Erythroblast (primary cell): ENCODE measurements at places on chromosomes 3 and 15.

GRCh38 chr3:36428445-36428844 lies 48.1 kb downstream of the STAC start:
- no peak for DNase-seq

DNA sequence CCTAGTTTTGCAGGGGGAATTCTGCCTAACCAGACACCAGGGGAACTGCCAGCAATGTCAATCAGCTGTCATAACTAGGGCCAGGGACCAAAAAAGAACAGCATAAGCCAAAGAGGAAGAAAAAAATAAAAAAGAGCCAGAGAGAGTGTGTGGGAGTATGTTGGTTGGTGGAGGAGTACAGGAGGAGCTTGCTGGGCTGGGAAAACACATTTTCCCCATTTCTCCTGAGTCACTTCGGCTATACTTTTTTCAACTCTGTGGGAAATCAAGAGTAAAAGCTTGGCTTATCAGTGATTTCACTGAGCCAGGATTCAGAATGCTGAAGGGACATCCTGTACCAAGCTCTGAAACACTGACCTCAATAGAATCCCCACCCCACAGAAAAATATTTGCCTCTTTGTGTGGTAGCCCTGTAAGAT lies 144.7 kb upstream of the DPH6 start:
- DNase-seq: no peak

GRCh38 chr3:31343075-31343474 lies 189.7 kb upstream of the STT3B start:
- DNase-seq: no peak

- no peak for DNase-seq
Observed at GRCh38 chr3:22922317-22922716, 280.8 kb upstream of the UBE2E2 start.

GRCh38 chr3:179933080-179933479 lies 103.7 kb downstream of the PEX5L start:
- no peak for DNase-seq

GRCh38 chr15:101675015-101675414 lies 22.8 kb upstream of the TM2D3 start:
- no peak for DNase-seq

- no peak for DNase-seq
Observed at GRCh38 chr15:57743424-57743823, 36.9 kb downstream of the POLR2M start.

- no peak for DNase-seq
Observed at GRCh38 chr3:173371848-173372487, 25.6 kb upstream of the NLGN1 start.

- DNase-seq: no peak
Observed at GRCh38 chr15:58298879-58299850, 132.6 kb upstream of the LIPC start.

- no peak for DNase-seq
Observed at GRCh38 chr15:57521503-57521902, 70.2 kb upstream of the MYZAP start.

GRCh38 chr3:157065201-157065600 lies 94.7 kb downstream of the CCNL1 start:
- DNase-seq: no peak

- DNase-seq: no peak
Observed at GRCh38 chr3:56190130-56190529, 278.1 kb downstream of the ERC2 start.

DNA sequence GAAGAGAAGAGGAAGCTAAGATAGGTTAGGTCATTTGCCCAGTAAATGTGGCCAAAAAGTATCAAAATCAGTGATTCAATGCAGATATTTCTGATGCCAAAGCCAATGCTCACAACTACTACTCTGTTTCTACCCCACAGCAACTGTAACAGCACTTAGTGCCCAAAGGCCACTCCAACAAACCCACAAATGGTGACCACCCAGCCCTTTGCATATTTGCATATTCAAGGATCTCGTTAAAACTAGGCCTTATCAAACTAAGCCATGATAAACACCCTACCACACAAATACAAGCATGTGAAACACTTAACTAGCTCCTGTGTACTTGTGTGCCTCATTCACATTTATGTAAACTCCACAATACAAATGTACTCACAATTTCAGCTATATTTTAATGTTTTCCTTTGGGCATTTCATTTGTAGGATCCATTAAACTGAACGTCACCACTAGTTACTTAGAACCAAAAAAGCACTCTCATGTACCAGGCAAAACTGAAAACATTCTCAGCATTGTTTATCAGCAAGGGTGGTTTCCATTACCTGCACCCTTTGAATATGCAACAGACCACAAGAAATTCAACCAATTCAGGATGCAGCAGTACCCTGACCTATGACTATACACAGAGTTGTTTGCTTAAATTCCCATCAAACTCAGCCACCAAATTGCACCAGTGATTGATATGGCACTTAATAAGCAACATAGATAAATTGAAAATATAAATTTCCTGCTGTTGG lies 111.2 kb upstream of the STT3B start:
- no peak for DNase-seq

DNA sequence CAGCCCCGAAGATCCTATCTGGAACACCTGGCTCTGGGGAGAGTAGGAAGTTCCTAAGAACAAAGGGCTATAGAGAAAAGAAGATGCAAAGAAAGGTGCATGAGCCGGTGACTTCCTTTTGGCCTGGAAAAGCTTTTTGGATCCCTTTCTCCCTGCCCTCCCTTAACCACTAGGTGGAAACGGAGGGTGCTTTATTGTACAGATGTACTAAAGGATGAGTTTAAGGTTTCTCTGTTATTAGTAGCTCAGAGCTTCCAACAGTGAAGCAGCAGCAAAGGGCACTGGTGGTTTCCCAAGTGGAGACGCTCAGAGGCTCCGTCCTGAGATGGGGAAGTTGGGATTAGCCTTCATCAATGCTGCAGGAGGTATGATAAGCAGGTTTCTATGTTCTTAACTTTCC lies 5.9 kb upstream of the ADGRG7 start:
- DNase-seq: peak; percentile 16

DNA sequence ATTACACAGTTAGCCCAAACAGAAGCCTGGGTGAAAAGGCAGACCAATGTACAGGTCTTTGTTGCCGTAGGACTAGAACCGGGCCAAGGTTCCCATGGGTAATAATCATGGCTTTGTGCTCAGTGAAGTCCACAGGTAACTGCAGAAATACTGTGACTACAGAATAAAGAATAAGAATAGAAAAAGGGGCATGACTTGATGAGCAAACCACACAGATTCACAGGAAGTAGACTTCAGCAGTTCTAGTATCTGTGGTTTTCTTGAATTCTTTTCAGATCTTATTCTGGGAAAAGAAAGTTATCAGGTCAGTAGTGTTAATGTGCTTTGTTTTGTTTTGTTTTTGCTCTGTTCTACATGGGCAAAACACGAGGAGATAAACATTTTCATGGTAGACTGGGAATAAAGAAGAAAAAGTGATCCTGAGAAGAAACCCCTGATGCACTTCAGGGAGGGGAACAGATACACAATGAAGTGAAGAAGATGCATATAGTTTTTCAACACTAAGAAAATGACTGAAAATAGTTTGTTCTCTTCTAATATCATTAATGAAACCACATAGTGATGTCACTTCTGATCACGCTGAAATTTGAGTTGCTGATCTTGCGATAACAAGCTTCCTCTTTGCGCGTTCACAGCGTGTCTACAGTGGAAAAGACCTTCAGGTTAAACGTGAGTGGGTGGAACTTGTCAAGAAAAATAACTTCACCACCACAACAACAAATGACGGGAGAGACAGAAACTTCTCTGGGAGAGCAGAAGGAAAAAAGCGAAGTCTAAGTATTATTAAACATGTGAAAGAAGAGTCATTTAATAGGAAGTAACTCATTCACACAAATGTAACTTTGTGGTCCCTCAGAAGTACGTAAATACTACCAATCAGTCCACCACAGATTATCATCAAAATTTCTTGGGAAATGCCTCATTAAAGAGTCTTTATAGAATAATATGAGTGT lies 315.8 kb upstream of the SATB1 start:
- DNase-seq: no peak

- DNase-seq: no peak
Observed at GRCh38 chr3:87498358-87499080, 222.1 kb upstream of the POU1F1 start.

DNA sequence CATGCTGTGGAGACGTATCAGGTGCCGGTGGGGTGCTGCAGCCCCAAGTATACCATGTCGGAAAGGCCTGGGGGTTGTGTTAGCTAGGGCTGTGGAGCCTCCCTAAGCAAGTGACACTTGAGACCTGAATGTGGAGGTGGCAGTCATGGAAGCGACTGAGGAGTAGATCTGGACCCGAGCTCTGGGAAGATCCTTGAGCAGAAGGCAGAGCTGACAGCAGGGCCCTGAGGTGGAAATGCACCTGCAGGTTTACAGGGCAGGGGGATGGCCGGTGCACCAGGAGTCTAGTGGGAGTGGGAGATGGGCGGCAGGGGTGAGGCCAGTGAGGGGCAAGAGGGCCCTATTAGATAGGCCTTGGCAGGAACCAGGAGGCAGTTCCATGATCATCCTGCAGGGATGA lies 91.8 kb upstream of the PLXNA1 start:
- DNase-seq: no peak

- DNase-seq: no peak
Observed at GRCh38 chr15:82039871-82040270, 5.9 kb downstream of the MEX3B start.

DNA sequence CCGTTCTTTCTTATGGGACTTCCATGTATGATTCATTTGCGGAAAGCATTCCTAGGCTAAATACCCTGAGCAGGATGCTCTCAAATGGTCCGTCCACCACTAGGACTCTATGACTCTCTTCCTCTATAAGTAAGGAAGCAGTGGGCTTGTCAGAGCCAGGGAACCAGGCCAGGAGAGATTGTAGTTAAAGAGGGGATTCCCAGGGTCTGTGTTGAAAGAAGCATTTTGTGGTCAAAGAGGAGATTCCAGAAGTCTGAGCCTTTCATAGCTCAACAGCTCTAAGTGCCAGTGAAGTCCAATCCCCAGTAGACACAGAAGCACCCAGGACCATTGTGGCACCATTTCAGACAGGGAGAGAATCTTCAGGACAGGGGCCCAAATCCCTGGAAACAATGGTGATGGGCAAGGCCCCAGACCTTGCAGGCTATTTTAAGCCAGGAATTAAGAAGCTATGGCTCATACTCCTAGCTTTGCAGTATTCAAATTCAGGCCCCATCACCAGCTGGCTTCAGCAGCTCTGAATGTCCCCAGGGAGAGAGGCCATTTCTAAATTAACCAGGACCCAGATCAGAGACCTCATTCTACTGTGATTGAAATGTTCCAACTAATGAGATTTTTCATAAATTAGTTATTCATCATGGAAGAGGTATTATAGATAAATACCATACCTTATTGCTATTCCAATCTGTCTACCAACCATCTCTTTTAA lies 81.7 kb downstream of the CD47 start:
- no peak for DNase-seq

DNA sequence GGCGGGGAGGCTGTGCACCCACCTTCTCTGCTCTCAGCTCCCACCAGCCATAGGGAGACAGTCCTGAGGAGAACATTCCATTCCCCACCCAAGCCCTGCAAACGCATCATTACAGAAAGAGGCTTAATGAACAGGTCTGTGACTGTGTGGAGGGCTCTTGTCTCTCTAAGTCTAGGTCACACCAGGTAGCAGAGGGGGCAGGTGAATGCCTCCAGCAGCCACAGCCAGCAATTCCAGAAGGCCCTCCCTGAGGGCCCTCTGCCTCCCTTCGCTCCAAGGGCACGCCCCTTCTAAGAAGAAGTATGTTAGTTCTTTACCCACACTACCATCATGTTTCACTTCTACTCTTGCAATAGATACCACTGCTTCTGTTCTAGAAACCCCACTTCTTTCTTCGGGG lies 217.5 kb upstream of the BHLHE40 start:
- no peak for DNase-seq

DNA sequence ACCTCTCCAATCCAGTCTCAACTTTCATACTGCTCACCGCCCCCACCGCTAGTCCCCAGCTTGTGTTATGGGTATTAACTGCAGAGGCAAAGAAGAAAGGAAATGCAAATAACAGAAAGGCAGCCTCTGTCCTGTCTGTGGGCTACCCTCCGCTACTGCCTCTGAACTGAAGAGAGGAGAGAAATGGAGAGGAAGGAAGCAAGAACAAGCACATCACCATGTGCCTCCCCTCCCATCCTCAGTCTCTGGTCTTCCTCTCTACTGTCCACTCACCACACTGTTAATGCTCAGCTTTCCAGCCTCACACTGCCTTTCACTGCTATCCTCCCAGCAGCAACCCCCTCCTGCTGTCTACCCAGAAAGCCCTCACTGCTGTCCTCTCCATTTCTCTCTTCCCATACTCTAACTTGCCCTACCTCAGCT lies 139.0 kb upstream of the SLC2A2 start:
- DNase-seq: no peak

- DNase-seq: no peak
Observed at GRCh38 chr15:40915679-40916078, 13.5 kb upstream of the DLL4 start.

DNA sequence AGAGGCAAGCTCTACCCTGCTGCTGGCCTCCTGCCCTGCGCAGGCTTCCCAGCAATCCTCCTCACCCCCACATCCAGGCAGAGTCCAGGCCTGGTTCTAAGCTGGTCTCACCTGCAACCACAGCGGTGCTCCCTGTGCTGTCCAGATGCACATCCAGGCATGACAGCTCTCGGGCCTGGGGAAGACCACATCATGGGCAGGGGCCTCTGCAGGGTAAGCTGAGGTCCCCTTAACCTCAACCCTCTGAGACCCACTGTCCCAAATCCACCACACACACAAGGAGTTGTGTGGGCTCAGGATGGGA lies 10.8 kb downstream of the PLA2G4D start:
- DNase-seq: no peak

DNA sequence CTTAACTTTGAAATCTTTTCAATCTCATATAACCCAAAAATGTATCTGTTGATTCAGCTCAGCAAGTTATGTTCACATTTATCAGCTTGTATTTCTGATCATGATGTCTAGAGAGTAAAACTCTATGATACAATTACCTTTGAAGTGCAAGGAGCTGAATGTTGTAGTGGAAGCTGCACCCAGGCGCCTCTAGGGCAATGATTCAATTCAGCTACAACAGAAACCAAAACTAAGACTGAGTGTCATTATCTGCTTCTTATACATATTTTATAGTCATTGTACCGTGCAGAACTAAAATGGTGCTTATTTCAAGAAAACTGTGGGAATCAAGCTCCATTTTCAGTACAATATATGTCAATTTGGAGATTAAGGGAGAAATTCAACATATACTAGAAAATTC lies 1237.5 kb downstream of the ZPLD1 start:
- no peak for DNase-seq
